ENCODE measurements at places on chromosomes 5 and 9.

DNA sequence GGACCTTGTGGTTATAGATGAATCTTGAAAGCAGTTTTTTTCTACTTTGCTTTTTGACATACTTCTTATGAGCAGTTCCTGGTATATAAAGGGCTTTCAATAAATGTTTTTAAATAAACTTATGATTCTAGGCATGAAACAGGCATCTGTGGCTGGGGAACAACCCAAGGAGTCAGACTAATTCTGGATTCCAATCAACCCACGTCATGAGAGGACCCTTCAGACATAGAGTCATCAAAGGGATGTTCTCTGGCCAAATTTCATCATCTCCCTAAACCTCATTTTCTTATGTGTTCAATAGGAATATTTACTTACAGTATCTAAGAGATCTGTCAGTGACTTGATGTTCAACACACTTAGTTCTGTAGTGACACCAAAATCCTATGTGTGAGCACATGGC, 243.8 kb upstream of the ZNF462 start:
- no peak for DNase-seq

DNA sequence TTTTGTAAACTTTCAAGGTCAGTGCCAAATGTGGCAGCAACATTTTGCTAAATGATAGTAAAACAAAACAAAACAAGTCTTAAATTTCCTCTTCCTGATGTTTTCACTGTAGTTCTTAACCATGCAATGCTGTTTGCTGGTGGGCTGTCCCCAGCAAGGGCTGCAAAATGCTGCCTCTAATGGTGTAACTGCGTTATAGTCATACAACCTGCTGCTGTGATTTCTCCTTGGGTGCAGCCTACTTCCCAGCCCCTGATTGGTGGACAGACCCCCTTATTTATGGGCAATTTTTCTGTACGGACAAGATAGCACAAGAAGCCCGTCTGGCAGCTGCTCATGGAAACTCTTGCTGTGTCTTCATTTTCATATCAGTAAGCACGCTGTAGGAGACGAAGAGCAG, 26.6 kb upstream of the PIP5K1B start:
- no peak for DNase-seq

DNA sequence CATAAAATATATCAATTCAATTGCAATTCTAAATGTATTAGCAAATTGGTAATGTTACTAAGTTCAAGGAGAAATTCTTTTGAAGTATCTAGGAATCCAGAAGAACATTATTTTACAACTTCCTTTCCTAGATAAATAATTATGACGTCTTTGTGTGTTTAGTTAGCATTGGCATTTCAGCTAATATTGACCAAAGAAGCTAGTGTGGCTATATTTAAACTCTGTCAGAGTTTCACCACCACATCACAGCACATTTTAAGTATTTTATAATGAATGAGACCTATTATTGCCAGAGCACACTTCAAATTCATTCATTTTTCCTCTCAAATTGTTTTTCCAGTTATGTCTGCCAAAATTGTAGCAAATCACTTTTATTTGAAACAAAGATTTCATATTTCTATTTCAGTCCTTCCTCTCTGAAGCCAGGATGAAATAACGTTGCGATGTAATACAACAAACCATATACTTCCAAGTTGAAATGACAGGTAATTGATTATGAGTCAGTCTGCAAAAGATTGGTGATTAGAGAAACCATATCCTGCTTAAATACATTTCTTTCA, 18.9 kb downstream of the PLK2 start:
- no peak for DNase-seq

DNA sequence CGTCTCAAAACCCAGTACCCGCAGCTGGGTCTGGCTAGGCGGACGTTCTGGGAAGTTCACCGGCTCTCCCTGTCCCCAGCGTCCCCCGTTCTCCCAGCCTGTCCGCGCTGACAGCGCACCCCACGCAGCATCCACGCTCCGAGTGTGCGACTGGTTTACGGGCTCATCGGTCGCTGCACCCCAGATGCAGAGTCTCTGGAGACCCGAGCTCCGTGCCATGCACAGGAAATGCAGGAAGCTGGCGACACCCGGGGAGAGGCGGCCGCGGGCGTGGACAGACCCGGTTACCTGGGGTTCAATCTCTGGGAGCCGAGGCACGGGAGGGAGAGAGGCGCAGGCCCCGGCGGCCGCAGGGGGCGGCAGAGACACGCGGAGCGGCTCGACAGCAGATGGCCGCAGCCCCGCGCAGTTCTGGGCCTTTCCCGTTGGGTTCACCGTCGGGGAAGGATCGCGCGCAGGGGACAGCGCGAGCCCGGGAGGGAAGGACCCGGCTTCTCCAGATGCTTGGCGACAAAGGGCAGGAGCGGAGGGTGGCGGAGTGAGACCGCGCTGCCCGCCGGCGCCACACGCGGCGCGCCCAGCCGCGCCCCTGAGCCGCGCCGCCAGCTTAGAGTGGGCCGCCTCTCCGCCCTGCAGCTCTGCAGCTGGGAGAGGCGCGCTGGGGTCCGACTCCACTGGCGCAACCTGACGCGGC, 558 bp downstream of the SHROOM1 start:
- DNase-seq: peak; percentile 49

GRCh38 chr5:125696762-125697161, 726.4 kb upstream of the GRAMD2B start:
- DNase-seq: no peak

- DNase-seq: peak; percentile 68
These were observed 488 bp downstream of the SKIC3 start for GRCh38 chr5:95554331-95554646.

- no peak for DNase-seq
These were observed 144.2 kb downstream of the PCSK1 start for GRCh38 chr5:96288845-96289185.

DNA sequence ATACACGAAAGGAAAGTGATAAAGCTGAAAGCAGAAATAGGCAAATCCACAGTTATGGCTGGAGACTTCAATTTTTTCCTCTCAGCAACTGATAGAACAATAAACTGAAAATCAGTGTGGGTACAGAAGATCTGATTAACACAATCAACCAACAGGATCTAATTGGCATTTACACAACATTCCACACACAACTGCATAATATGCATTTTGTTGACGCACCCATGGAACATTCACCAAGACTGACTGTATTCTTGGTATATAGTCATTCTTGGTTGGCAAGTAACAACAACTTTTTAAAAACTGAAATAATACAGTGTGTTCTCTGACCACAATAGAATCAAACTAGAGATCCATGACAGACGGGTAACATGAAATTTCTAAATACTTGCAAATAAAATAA, 218.7 kb upstream of the S1PR3 start:
- DNase-seq: no peak
